Progenitor cell of endocrine pancreas (in vitro differentiated cells): ENCODE measurements at places on chromosomes 1 and 21.

DNA sequence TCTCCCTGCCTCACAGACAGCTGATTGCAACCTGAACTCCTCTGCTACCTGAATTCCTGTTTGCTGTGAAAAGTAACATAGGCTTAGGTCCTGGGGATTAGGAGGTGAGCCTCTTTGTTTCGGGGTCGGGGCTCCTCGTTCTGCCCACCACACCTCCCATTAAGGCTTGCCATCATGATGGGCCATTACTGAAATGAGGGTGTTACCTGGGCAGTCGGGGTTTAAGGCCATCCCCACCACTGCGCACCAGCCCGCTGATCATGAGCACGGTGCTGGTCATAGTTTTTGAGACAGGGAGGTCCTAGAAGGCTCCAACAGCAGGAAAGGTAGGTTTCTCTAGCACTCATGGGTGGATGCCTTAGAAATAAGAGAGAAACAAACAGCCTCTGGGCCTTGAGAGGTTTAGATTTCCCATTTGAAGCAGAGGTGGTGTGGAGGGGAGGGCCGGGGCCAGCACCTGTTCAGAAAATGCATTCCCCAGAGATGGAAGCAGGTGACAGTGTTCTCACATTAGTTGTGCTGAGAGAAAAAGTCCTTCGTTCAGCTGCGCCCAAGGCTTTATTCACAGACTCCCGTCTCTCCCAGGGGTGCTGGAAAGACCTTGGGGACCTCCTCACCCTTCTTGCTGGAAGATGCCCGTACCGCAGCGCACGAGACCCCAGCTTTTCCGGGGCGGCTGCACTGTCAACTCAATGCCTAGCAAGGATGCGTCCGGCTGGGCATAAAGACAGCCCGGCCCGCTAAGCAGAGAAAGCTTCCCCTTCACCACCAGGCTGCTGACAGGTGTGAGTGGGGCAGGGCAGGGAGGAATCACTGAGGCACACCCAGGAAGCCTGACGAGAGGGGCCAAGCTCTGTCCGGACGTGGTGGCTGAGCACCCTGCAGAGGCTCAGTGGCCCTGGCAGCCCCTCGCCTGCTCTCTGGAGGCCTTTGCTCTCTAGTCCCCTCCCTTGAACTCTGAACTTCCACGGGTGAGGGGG lies 125.5 kb downstream of the PGBD5 start:
- DNase-seq: no peak

DNA sequence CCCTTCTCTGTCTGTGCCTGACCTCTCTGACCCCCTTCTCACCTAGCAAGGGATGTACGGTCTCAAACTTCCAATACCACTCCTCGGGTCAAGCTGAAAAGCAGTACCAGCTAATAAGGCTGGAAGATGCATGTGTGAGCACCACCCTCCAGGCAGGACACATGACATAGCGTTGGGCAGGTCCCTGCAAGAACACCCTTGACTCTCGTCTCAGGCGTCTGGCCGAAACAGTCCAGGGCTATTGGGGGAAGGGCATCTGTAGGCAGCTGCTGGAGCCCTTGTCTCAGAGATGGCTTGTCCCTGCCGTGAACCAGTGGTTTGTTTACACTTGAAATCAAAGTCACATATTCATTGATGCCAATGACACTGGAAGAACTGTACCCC lies 56.5 kb downstream of the CD46 start:
- no peak for DNase-seq

GRCh38 chr1:2783069-2783434 lies 18.4 kb downstream of the TTC34 start:
- DNase-seq: peak; percentile 6

DNA sequence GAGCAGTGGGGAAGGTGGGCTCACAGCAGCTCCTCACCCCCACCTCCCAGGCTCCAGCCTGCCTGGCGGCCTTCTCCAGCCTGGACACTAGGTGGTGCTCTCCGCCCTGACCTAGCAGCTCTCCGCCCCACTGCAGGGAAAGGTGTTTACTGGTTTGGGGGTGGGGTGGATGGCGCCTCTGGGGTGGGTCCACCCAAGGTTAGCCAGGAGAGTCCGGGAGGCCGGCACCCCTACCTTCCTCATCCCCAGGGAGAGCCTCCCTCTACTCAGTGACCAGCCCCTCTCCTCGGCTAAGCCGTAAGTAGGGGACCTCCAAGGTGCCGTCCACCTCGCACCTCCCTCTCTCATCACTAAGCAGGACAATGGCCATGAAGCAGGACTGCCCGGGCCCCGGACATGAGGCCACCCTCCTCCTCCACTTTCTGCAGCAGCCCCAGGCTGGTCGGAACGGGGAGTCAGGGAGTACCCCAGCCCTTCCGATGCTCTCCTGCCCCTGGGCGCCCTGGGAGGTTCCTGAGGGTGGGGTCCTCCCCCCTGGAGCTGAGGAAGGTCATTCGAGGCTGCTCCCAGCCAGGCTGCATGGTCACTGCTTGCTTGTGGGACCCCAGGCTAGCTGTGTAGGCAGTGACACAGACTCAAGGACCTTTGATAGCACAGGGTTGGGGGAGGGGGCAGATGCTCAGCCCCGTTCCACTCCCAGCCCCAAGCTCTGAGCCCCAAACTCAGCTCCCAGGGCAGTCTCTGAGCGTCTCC lies 101.4 kb upstream of the VAMP3 start:
- DNase-seq: peak; percentile 68

DNA sequence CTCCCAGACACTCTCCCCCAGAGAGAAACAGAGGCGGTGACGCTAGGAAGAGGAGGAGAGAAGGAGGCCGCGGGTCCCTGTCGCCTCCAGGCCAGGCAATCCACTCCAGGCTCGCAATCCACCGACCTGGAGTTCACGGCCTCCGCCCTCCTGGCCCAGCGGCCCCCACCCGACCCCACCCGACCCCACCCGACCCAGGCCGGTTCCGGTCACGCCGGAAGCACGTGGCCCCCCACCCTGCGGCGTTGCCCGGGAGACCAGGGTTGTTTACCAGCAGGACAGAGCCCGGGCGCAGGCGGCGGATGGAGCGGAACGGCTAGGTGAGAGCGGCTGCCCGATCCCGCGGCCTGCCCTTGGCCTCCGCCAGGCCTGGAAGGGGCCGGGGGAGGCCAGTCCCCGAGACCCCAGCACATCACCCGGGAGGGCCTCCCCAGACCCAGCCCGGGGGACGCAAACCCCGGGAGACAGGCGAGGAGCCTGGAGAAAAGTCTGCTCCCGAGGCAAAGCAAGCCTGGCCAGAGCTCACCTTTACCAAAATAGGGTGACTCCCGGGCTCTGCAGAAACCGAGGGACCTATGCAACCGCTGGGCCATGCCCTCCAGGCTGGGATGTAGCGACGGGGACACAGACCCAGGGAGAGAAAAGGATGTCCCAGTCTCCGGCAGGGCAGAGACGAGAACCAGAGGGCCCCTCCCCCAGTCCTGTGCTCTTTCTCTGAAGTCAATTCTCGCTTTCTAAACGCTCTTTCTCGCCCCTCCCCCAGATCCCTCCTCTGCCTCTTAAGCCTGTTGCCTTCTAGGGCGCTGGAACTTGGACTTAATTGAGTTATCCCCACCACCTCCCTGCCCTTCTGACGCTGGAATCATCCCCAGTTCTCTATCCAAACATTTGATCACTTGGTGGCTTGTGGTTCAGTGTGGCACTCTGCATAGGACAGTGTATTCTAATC lies at the start of the genes PLA2G2C and UBXN10:
Gene PLA2G2C, minus strand, starts transcription at position 685 of the 949 bp plus-strand sequence. CDS start 9,155 bp downstream, outside the sequence.
Gene UBXN10, plus strand, starts transcription at position 263 of the 949 bp plus-strand sequence. CDS start 4,466 bp downstream, outside the sequence.
- DNase-seq: peak; percentile 53

- no peak for DNase-seq
Observed at GRCh38 chr1:111497592-111497991, 5.8 kb downstream of the ADORA3 start.

GRCh38 chr1:224447251-224447650 lies 12.7 kb upstream of the WDR26 start:
- no peak for DNase-seq

- no peak for DNase-seq
Observed at GRCh38 chr1:47184090-47184821, 5.6 kb downstream of the PDZK1IP1 start.

DNA sequence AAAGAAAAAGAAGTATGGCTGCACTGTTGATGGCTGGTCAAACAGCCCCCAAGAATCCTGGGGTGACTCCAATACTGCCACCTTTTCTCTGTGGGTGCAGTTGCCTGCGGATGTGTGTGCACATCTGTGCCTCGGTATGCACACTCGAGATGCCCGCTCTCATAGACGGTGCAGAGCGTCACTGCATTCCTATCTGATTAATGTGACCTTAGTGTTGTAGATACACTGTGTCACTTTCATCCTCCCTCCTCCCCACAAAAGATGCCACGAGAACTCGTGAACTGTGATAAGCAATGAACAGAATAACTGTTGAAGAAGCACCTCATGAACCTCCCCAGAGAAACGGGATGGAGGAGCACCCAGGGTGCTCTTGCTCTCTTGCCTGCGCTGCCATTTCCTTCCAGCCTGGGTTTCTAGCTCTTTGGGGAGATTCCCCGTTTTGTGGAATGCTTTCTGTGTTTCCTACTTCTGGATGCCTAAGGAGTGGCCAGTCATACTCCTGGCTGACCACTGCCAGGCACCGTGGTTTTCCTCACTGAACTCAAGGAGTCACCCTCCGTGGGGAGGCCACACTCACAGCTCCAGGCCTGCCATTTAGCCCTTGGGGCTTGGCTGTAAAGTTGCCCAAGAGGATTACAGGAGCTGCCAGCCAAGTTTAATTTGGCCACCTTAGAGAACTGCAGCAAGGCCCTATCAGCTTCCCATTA lies 32.0 kb downstream of the NTPCR start:
- DNase-seq: no peak

GRCh38 chr1:6554907-6555778 lies at the start of gene TAS1R1:
TAS1R1 (plus strand) TSS chr1:6555307; CDS start chr1:6555374, 67 bp downstream.
- DNase-seq: no peak

DNA sequence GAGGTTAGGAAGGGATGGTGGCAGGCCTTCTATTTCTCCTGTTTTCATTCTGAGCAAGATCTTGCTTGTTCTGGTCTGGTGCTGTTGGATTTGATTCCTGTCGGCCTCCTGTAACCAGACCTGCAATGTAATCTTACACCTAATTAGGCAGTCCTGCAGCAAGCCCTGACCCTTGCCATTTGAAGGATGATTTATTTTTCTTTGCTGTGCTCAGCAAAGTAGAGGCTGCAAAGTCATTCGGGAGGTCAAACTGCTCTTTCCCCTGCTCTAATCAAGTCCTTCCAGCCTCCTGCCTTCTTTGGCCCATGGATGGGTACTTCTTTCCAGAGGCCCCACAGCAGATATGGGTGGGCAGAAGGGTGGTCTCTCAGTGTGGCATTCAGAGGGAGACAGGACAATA lies 417.7 kb upstream of the USP24 start:
- DNase-seq: no peak

- DNase-seq: no peak
Observed at GRCh38 chr1:117607471-117607870, 1.6 kb downstream of the TENT5C start.

- no peak for DNase-seq
Observed at GRCh38 chr1:97137862-97138514, 416.4 kb downstream of the PTBP2 start.

GRCh38 chr1:53485478-53486394 lies 26.5 kb downstream of the DMRTB1 start:
- DNase-seq: peak; percentile 80

DNA sequence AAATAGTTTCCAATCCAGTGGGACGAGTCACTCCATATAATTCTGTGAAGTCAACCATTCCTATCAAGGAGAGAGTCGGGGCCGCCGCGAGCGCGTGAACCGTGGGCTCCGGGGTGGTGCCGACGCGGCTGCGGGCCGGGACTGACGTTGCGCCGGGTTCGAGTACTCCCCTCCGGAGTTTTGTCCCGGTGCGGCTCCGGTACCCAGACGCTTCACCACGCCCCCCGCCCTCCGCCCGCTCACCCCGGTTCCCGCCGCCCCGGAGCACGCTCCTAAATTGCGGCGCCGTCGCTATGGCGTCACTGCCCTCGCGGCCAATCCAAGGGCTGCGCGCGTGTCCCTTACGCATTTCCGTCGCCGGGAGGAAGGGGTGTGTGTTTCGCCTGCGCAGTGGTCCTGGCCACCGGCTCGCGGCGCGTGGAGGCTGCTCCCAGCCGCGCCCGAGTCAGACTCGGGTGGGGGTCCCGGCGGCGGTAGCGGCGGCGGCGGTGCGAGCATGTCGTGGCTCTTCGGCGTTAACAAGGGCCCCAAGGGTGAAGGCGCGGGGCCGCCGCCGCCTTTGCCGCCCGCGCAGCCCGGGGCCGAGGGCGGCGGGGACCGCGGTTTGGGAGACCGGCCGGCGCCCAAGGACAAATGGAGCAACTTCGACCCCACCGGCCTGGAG lies at the start of gene ATAD3B:
Gene ATAD3B, plus strand, starts transcription at position 377 of the 664 bp plus-strand sequence. Its CDS starts 120 bp downstream, at position 497.
- peak; percentile 84 for DNase-seq

DNA sequence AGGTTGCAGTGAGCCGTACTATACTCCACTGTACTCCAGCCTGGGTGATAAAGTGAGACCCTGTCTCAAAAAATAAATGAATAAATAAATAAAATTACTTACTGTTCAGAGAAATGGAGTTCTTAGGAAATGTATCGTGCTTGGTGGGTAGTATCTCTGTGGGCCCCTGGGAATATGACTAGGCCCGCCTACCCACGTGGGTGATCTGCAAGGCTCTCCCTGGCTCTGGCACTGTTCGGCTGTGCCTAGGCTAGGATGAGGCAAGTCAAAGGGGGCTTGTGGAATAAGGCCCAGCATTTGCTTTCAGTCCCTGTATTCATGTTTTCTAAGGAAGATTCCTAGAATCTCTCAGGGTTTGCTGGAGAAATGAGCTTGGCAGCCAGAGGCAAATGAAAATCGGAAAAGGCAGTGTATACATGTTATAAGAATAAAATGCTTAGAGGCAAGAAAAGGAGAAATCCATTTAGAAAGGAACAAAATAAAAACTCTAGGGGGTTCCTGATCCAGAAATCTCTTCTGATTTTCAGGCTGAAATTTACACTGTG lies 4.5 kb upstream of the CSRP1 start:
- no peak for DNase-seq

DNA sequence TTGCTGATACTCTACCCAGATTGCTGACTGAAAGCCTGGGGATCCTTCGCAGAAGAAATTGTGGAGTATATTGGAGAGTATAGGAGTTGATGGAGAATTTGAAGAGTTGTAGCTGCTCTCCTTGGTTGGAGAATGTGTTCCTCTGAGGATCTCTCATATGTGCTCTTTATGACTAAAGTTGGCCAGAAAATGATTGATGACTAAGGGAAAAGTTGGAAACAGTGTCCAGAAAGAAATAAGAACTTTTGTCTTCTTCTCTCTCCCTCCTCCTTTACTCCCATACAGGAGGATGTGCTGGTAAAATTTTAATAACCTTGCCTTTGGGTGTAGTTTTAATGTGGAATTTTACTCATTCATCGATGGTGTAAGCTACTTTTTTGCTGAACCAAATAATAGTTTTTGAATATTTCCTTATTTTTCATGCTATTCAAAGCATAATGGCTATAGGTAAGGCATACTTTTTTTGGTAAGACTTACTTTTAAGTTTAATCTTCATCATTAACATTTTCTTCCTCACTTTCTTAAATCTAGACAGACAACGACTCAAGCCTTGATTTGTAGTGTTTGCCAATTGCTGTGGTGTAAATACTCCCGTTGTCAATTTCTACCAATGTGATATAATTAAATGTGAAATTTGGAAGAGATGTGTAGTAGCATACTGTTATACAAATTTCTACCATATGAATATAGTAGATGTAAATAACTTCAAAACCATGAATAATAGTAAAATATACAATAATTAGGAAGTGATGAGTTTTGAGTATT lies 13.7 kb downstream of the C1orf141 start:
- DNase-seq: no peak

- DNase-seq: no peak
Observed at GRCh38 chr1:108617008-108617723, 43.7 kb downstream of the HENMT1 start.

- no peak for DNase-seq
Observed at GRCh38 chr1:182476625-182477024, 26.7 kb downstream of the RGSL1 start.

GRCh38 chr1:10575616-10576015 lies 100.9 kb downstream of the PEX14 start:
- DNase-seq: no peak
